ENCODE measurements at places on chromosomes 11 and 22.

GRCh38 chr11:27281740-27282590 lies 81.0 kb downstream of the CCDC34 start:
- DNase-seq: no peak

DNA sequence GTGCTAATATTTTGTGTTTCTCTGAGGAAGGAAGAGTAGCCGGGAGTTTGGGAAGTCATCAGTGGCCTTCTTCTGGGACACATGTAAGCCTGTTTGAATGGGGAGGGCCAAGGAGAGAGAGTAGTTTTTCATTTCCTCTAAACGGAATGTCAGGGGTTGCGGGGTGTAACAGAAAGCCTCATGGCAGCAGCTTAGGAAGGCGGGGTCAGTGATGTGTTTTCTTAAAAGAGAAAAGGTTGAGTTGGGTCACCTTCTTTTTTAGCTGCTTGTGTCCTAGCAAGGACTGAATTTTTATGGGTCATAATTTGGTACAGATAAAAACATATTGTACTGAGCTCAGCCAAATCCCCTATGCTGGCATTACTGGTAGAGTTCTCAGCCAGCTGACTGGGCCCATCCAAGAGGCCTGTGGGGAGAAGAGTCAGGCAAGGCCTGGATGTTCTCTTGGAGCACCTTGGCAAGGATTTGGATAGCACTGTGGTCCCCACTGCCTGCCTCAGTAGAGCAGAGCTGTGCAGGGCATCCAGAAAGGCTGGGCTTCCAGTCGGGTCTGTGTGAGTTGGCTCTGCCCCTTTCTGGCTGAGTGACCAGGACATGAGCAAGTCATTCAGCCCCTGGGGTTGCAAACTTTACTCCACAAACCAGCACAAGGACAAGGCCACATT lies 29.4 kb upstream of the NAV2 start:
- DNase-seq: no peak

DNA sequence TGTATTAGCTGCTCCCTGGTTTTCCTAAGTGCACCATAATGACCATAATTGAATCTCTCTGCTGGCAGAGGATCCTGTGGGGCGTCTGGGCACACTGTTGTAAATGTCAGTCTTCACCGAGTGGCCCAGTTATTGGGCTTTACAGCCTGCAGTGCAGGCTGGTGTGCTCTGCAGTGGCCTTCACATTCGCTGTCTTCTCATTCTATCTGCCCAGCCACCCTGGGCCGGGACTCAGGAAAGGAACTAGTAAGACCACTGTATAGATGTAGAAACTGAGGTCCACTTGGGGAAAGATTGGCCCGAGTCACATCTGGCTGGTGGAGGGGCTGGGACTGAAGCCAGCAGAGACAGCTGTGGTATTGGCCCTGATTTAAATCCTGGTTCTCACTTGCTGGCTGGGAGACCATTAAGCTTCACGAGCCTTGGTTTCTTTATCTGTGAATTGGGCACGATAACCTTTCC lies 49.3 kb downstream of the TSPAN18 start:
- DNase-seq: no peak

GRCh38 chr11:15607361-15608036 lies 492.8 kb downstream of the INSC start:
- no peak for DNase-seq

GRCh38 chr11:119991669-119992068 lies 146.2 kb downstream of the TRIM29 start:
- no peak for DNase-seq

DNA sequence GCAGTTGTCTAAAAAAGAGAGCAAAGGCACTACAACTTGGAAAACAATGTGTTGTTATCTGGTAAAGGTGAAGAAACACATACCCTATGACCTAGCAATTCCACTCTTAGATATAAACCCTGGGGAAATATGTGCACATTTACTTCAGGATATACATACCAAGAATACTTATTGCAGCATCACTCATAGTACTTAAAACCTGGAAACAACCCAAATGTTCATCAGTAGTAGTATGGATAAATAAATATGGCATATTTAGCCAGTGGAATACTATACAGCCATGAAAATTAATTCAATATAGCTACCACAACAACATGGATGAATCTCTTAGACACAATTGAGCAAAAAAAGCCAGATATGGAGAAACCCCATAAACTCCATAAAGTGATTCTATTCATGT lies 26.1 kb upstream of the MICAL2 start:
- no peak for DNase-seq

DNA sequence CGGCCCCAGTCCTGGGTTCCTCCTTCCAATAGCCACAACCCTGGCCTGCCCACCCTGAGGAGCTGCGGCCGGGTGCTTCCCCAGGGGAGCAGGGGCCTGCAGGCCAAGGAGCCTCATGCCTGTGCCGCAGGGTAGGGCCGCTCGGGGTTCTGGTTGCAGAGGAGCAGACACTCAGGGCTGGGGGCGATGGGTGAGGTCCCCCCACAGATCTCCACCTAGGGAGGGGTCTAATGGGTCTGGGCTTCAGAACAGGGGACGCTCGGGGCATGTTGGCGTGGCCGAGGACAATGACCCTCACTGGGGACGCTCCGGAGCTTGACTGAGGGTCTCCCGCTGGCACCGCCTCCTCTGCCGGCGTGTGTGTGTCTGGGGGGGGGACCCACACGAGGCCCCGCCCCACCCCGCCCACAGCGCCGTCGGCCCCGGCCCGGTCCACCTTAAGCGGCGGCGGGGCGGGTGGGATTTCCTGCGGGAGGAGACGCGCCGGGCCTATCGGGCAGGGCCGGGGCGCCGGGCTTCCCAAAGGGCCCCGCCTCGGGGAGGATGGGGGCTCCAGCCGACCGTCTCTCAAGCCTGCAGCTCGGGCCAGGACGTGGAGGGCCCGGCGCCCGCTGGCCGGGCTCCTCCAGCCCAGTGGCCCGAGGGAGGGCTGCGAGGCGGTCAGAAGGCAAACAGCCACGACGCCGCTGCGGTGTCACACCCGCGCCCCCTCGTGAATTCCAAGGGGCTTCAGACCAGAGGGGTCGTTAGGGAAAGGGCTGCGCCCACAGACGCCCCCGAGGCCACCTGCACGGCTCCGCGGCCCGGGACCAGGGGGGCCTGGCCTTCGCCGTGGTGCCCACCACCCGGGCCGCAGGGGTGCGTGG lies 640 bp upstream of the ZDHHC8 start:
- DNase-seq: peak; percentile 77

GRCh38 chr11:20459865-20460264 lies 72.3 kb downstream of the PRMT3 start:
- DNase-seq: no peak

DNA sequence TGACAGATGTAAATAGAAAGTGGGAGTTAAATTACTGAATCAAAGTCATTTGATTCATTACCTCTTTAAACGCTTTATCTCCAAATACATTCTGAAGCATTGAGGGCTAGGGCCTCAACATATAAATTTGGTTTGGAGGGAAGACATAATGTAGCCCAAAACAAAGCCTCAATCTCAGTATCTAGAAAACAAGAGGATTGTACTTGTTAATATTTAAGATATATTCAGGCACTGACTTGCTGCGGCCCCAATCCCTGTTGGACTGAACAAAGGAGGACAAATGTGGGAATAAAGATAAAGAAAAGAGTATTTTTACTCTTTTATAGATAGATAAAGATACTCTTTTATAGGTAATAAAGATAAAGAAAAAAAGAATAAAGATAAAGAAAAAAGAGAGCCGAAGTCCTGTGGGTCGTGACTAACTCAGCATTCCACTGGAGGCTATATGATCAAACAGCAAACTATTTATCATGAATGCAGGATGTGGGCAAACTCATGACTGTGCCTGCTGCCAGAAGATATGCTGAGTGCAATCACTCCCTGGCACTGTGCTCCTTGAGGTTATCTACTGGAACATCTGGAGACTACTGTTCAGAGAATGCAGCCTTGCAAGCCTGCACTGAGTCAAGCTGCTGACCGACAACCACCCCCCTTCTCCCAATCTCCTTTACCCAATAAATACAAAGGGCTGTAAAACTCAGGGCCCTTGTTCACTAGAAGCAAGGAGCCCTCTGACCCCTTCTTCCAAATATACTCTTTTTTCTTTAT lies 6.9 kb downstream of the OR10V1 start:
- DNase-seq: no peak

DNA sequence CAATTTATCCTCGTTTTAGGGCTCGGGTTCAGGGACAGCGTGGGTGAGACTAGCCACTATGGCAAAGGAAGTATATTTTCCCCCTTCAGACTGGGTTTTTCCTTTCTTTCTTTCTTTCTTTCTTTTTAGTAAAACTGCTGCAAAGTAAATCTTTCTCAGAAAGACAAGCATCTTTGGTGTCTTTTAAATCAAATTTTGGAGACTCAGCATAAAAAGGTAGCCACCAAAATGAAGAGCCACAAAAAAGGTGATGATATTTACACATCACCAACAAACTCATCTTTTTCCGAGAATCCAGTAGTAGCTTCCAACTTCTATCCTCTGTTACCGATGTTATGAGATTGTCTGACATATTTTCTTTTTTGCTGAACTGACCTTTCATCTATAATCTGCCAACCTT lies 88.6 kb downstream of the MPPED2 start:
- no peak for DNase-seq

DNA sequence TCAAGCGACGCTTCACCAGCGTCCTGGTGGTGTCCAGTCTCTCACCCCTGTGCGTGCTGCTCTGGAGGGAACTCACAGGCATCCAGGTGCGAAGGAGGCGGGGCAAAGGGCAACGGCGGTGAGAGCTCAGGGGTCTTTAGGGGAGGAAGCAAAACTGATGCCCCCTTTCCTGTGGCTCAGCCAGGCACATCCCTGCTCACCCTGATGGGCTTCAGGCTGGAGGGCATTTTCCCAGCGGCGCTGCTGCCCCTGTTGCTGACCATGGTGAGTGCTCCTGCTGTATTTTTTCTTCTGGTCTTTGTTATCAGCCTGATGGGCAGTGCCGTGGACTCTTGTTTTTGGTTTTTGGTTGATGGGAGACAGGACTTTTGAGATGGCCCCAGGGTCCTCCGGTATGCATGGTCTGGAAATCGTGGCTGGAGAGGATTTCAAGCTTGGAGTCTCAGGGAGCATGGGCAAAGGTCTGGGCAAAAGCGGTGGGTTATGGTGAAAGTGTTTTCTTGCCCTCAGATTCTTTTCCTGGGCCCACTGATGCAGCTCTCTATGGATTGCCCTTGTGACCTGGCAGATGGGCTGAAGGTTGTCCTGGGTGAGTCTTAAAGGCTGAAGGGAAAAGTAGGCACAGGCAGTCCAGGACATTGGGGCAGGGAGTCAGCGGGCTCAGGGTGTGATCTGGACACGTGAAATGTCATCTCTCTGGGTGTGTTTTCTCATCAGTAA lies 695 bp downstream of the RCE1 start:
- DNase-seq: no peak

- peak; percentile 35 for DNase-seq
Measured at GRCh38 chr22:25060522-25061071, 108.1 kb downstream of the KIAA1671 start.

DNA sequence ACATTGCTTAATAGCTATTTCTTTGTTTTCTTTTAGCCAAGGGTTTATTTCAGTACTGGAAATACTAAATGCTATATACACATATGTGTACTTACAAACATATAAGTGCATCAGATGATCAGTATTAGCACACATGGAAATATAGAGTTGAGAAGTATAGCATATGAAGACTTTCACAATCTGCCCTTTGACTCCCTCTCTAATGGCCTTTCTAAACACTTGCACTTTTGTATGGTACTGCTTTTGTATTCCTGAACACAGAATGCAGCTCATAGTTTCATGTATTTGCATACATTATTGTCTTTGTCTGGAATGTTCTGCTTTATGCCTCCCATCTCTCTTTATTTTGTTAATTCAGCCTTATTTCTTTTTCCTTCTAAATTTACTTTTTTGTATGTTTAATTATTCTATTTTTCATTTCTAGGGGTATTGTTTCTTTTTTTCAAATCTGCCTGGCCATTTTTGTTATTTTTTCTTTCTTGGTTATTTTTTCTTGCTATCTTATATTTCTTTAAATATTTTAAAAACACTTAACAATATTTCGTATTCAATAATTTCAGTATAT lies 28.8 kb downstream of the ACER3 start:
- no peak for DNase-seq

DNA sequence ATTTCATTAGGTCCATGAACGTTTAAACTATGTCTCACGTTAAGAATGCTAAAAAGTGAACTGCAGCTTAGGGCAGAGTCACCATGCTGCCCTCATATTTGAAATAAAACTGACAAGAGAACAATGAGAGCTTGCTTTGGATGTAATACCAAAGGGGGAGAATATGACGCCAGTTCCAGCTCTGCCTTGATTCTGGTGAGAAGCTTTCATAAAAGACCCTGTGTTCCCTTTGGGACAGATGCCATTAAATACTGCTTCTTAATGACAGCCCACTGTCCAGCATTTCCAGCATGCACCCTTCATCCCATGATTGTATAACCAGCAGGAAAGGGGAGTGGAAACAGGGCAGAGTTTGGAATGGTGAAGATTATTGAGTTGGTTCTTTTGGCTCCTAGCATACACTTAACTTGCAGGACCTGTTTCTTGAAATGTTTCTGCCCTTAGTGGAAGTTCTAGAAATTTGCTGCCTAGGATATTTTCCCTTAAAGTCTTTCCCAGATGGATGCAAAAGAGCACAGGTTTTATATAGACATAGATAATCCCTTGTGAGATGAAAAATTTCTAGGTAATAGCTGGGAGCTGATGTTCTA lies 139.3 kb upstream of the LDLRAD3 start:
- DNase-seq: no peak

- DNase-seq: no peak
Measured at GRCh38 chr22:23626286-23626975, 5.7 kb downstream of the DRICH1 start.

GRCh38 chr11:104120493-104121137 lies 43.3 kb downstream of the PDGFD start:
- DNase-seq: no peak

DNA sequence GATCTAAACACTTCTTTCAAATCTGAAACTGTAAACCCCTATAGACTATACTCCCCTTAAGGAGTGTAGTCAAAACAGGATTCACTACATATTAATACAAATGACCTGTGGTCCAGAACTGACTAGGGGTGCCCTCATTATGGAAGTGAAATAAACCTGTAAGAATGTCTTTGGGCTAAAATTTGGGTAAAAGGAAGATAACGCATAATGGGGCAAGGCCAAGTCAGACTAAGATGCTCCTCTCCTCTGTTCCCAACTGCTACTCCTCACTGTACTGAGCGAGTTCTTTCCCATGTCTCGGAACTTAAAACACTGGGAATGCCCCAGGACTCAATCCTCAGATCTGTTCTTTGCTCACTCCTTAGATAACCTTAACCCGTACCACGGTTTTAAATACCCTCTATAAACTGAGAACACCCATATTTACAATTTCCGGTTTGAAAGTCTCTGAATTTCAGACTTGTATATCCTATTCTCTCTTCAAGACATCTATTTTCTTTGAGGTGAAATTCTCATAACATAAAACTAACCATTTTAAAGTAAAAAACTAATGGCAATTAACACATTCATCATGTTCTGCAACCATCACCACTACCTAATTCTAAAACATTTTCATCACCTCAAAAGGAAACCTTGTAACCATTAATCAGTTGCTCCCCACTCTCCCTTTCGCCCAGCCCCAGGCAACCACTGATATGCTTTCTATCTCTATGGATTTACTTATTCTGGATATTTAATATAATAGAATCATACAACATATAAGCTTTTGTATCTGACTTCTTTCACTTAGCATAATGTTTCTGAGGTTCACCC lies 4.0 kb downstream of the THAP12 start:
- DNase-seq: no peak

Measured in central memory CD4-positive, alpha-beta T cell (primary cell).